Stimulated activated CD8-positive, alpha-beta memory T cell treated with anti-CD3 and anti-CD28 coated beads, Interleukin-4, amount 100 ng/mL, for 48 hours (primary cell): ENCODE measurements at places on chromosomes 7 and 10.

- no peak for DNase-seq
These were observed 39.2 kb upstream of the CARD11 start for GRCh38 chr7:3082831-3083230.

DNA sequence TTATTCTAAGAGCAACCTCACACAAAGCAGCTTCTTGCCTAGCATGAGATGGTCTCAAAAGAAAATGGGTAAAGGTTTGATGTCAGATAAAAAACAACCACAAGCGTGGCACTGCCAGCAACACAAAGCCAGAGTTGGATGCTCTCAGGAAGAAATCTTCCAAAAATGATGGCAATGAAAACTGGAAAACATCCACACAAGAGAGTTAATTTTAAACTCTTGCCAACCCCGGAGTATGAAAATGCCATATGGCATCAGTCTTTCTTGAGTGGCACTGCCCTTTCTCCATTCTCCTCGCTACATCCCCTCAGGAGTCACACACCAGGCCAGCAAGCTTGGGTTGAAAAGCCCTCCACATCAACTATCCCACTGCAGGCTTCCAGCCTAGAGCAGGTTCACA, 41.0 kb downstream of the CADPS2 start:
- no peak for DNase-seq

DNA sequence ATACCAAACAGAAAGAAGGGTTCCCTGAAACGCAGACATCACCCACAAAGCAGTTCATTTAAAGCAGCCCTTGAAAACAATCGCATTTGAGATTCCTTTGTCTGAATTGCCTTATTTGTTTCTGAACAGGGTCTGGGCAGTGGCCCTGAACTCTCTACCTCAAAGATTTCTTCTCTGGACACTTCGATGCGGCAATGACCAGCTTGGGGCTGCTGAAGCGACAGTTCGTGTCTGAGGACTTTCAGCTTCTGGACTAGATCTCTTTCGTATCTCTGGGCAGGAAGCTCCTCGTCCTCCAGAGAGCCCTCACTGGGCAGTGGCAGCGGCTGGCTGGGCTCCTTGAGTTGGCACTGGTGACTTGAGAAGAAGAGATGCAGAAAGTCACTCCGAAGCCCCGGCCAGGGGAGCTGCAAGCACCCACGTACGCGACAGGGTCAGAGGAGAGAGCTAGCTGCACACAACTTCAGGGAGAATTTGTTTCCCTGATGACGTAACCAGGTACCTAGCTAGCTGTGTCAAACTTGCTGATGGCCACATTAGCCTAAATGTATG, 96.3 kb downstream of the SMURF1 start:
- DNase-seq, result no peak

- DNase-seq, result no peak
These were observed 175.4 kb downstream of the AUTS2 start for GRCh38 chr7:69773535-69774225.

- no peak for DNase-seq
These were observed 2.2 kb upstream of the SUN1 start for GRCh38 chr7:830069-830468.

DNA sequence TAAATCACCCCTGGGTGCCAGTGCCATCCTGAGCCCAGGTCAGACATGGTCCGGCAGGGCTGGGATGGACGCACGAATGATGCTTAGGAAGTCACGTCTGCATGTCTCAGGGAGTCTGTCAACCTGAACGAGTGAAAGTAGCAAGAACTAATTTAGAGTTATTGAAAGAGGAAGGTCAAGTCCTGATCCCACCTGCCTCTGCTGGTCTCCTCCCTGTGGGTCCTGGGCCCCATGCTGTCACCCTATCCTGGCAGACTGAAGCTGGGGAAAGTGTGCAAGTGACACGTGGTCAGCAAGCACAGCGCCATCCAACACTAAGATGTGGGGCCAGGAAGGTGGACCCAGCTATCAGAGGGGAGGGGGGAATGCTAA, 26.1 kb upstream of the GRID1 start:
- no peak for DNase-seq

GRCh38 chr10:105964009-105964408, 1200.5 kb downstream of the SORCS1 start:
- DNase-seq, result no peak

GRCh38 chr7:18831419-18831818, 286.0 kb downstream of the TWIST1 start:
- DNase-seq, result no peak

- no peak for DNase-seq
These were observed 112.5 kb upstream of the UNC5B start for GRCh38 chr10:71099731-71100361.

GRCh38 chr10:99450624-99451498, 20.4 kb upstream of the GOT1 start:
- no peak for DNase-seq

DNA sequence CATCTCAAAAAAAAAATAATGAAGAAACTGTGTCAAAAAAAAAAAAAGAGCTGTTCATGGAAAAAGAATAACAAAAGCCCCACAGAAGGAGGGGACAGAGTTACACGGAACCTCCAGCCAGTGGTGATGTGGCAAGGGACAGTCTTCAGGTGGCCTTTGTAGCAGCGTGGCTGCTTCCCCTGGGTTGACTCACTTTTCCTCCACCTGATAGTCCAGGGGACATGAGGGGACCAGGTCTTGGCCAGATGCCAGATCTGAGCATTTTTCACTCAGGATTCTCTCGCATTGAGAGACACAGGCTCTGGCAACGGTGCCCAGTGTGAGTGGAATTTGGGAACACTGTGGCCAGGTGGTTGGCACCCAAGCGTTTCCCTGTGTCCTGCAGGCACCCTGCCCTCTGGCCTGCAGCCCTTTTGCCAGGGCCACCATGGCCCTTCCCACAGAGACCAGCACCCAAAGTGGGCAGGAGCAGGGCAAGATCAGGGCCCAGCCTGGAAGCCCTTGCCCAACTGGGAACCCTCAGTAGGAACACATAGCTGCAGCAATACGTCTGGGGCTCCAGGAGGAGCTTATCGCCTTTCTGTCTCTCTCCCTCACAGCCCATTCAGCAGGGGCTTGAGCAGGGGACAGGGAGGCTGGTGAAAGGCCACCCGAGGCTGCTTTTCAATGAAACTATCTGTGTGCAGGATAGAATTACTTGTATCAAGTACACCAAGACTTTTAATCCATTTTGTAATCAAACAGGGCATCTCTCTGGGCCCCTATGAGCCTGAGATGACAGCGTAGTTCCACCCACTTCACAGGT, 159.1 kb downstream of the UBE2H start:
- no peak for DNase-seq
